Stimulated activated CD8-positive, alpha-beta memory T cell treated with anti-CD3 and anti-CD28 coated beads, Interleukin-4, amount 100 ng/mL, for 4 hours (primary cell): ENCODE measurements at places on chromosomes 7 and 10.

GRCh38 chr10:126616737-126617136, 53.8 kb downstream of the C10orf90 start:
- no peak for DNase-seq

DNA sequence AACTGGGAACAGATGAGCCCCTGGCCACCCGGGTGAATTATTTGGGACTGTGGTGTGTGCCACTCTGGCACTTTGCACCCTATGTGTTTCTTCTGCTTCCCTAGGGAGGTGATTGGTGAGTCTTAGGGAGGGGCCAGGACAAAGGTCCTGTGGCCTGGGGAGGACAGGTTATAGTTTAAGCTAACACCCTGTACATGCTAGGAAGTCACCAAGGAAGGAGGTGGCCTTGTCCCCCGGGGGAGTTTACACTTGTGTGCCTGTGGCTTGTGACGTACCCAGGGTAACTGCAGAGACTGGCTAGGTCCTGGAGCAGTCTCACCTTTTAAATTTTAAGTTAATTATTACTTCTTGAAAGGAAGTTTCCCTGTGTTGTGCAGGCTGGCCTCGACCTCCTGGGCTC, 196.2 kb downstream of the BAMBI start:
- DNase-seq, result no peak

GRCh38 chr7:40782836-40783235, 648.0 kb downstream of the SUGCT start:
- no peak for DNase-seq

DNA sequence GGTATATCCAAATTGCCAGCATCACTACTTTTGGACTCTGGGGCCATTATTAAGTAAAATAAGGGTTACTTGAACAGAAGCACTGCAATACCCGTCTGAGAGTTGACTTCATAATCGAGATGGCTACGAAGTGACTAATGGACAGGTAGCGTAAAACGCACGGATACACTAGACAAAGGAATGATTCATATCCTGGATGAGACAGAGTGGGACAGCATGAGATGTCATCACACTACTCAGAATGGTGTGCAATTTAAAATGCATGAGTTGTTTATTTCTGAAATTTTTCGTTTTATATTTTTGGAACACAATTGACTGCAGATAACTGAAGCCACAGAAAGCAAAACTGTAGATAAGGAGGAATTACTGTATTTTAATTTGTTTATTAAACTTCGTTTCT, 421.5 kb upstream of the LRGUK start:
- DNase-seq, result no peak

- no peak for DNase-seq
These were observed 37.9 kb upstream of the PSMG3 start for GRCh38 chr7:1607696-1608095.

DNA sequence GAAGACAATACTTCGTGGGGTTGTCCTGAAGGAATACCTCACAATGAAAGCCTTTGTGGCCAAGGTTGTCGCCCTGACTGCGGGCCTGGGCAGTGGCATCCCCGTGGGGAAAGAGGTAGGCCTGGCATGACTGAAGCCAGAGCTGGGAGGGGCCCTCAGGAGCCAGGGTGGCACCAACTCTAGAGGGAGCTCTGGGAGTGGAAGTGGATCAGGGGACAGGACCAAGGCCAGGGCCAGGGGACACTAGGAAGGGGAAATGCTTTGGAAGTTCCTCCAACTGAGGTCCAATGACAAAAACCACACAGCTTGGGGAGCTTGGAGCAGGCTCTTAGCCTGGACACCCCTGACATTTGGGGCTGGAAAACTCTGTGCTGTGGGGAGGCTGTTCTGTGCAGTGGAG, 5.8 kb downstream of the CLCN1 start:
- no peak for DNase-seq

GRCh38 chr7:156063241-156063810, 251.1 kb upstream of the SHH start:
- DNase-seq, result no peak
